ENCODE measurements at places on chromosomes 4 and X.
A peak's percentile ranks its signal among the peaks of the same experiment; 100 is the strongest.

DNA sequence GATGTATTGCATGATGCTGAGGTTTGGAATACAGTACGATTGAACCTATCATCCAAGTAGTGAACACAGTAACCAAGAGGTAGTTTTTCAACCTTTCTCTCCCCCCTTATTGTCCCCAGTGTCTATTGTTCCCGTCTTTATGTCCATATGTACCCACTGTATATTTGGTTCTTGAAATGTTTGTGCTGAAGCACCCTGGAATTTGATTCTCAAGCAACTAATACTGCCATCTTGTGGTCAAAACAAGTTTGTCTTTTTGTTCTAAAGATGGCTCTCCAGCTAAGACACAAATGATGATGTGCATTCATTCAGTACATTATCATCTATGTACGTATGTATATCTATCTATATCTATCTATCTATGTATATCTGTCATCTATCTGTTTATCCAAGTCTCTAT, 33.5 kb upstream of the DCX start:
- peak; percentile 37 for DNase-seq

GRCh38 chrX:34942496-34942895, at the start of gene FAM47B:
Gene FAM47B, plus strand, starts transcription at chrX:34942796. Its CDS starts 36 bp downstream, at chrX:34942832.
- no peak for DNase-seq

DNA sequence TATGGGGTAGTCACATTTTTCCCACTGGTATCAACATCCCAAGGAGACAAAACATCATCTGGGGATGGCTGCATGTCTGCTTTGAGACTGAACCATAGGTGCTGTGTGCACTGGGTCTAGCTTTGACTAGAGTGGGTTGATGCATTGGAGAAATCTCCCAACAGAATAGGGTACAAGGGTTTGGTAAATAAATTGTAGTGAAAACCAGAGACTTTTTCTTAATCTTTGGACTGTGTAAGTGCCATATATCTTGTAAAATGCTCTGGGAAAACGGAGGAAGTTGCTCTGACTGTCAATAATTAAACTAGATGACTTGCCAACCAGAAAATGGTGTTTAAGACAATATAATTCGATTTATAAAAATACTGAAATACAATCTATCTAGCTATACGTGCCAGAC, 1064.0 kb upstream of the SLIT2 start:
- DNase-seq: no peak

GRCh38 chr4:152536545-152537182, 772 bp upstream of the FBXW7 start:
- peak; percentile 48 for DNase-seq

- DNase-seq: no peak
Measured at GRCh38 chrX:134545510-134545909, 85.5 kb downstream of the HPRT1 start.

GRCh38 chr4:37392521-37393255, 148.1 kb downstream of the NWD2 start:
- DNase-seq: peak; percentile 24

DNA sequence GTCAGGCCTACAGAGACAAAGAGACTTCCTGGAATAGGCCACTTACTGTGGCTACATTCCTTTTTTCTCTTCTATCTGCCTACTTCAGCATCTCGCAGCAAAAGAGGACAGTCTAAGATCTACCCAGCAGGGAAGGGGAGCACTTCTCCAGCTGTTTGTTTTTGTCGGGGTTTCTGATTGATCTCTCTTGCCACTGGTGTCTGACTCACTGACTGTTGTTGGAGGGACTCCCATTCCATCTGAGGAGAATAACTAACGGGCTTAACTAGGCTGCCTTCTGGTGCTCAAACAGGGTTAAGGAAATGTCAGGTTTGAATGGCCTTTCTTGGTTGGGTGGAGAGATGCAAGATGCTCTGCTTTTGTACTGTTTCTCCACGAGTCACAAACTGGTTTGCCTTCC, 100.2 kb upstream of the TMEM164 start:
- peak; percentile 58 for DNase-seq

Measured in astrocyte of the spinal cord (primary cell).